GM03348 (cell line): ENCODE measurements at places on chromosomes 5 and 9.

DNA sequence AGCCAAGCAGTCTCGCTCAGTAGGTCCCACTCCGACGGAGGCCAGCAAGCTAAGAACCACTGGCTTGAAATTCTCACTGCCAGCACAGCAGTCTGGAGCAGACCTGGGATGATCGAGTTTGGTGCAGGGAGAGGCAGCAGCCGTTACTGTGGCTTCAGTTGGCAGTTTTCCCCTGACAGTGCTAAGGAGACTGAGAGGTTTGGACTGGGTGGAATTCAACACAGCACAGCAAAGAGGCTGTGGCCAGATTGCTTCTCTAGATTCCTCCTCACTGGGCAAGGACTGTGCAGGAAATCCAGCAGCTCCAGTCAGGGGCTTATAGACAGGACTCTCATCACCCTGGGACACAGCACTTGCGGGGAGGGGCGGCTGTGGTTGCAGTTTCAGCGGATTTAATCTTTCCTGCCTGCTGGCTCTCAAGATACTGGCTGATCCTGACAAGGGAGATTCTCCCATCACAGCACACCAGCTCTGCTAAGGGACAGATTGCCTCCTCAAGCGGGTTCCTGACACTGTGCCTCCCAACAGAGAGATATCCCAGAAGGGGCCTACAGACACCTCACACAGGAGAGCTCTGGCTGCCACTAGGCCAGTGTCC, 122.1 kb downstream of the YIPF5 start:
- peak; percentile 52 for DNase-seq

DNA sequence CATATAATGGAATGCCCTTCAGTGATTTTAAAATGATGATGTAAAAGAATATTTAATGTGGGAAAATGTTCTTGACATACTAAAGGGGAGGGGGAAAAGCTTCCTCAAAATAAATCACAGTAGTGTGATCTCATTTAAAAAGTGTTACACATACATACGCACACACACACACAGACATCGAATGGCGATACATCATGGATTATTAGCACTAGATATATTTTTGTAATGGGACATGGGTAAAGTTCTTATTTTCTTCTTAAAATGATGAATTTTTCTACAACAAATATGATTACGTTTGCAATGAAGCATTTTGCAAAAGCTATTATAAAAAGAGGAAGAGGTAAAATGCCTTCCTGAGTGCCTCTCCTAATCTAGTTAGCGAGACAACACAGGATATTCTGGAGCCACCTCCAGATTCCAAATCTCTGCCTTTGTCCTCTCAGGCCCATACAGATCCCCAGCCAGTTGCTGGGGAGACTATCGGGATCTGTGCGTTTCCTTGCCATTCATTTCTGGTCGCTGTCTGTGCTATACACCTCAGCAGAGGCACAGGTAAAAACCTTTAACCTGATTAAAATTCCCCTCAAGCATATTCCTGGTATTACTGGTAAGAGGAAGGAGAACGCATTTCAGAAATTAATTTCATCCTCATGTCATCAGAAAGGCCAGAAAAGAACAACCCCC, 69.6 kb downstream of the SLC28A3 start:
- DNase-seq = no peak

DNA sequence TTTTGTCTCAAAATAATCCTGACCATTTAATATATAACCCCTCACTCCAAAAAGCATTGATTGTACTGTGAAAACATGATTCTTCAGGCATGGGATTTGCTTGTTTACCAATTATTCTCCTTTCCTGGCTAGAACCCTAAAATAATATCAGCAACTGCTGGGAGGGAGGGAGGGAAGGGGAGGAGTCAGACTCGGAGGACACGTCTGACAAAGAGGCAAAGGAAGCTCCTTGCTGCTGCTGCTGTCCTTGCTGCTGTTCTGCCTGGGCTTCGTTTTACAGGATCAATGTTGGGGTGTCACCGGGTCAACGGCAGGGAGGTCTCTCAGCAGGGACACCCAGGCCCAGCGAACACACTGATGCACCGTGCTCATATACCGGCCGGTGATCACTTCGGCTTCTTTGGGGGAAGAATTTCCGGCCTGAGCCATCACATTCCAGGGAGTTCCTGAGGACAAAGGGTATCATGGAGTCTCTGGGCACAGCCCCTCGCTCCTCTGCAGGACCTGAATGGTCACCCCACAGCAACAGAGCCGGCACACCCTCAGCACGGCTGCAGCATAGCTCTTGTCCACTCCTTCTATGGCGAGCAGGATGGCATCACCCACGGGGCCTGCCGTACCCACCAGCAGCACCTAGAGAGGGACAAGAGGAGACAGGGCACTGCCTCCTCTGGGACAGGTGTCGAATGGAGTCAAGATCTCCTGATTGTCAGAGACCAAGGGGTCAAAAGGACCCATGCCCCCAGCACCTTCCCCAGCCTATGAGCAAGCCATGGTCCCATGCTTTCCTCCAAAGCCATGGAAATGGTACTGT, 27.9 kb downstream of the MED10 start:
- no peak for DNase-seq

DNA sequence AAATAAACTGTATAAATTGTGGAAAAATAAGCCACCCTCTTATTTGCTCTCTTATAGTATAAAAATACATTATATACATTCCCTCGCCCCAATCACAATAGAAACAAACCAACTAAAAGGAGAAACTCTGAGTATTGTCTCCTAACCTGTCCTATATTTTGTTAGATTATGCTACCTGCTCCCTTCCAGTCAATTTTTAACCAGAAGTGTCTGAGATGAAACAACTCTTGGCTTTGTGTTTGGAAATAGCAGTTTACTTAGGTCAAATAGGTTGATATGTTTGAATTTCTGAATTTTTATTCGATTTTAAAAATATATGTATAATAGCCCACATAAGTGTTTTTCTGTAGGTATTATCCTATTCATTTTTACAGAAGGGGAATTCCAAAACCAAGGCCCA, 475.0 kb upstream of the ZNF462 start:
- DNase-seq = no peak

DNA sequence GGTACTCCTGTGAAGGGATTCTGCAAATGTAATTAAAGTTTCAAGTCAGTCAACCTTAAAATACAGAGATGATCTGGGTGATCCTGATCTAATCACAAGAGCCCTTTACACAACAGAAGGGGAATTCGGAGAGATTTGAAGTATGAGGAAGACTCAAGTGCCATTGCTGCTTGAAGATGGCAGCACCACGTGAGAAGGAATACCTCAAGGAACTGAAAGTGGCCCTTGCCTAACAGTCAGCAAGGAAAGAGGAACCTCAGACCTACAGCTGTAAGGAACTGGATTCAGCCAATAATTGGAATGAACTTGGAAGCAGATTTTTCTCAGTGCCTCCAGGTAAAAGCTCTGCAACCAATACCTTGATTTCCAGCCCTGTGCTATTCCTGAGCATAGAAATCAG, 87.4 kb downstream of the THBS4 start:
- DNase-seq = no peak

GRCh38 chr9:89550346-89550927, 52.5 kb upstream of the SEMA4D start:
- DNase-seq = no peak

- peak; percentile 58 for DNase-seq
Observed at GRCh38 chr9:36102742-36103495, 33.6 kb upstream of the GLIPR2 start.

- DNase-seq = no peak
Observed at GRCh38 chr5:94744906-94745305, 126.4 kb downstream of the SLF1 start.

- no peak for DNase-seq
Observed at GRCh38 chr5:2764581-2764980, 13.1 kb upstream of the IRX2 start.

DNA sequence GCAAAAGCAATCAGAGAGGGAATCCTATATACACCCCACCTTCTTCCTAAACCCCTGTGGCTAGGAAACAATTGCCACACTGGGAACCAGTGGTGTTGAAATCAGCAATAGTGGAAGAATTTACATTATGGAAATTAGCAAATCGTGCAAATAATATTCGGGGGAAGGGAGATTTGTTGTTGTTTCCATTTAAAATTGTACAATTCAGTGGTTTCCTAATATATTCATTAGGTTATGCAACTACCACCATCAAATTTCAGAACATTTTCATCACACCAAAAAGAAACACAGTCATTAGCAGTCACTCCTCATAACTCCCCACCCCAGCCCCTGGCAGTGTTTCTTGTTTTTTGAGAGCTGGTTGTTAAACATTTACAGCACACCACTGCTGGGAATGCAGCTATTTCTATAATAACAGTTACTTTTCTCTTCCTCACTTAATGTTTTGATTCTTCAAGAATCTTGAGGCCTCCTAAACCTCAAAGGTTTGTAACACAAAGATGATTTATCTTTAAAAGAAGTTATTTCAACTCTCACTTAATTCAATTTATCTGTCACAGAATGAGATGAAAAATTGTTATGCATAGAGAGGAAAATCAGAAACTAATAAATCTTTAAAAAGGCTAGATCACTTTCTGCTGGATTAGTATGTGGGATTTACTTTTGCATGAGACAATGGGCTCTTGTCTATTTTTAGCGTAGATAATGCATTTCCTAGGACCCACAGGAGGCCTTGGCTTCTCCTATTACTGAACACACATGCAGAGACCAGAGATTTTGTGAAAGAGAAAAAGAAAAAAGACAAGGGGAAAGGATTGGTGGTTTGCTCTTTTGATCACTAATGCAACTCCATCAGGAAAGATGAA, 91.8 kb upstream of the DAPK1 start:
- DNase-seq = no peak

DNA sequence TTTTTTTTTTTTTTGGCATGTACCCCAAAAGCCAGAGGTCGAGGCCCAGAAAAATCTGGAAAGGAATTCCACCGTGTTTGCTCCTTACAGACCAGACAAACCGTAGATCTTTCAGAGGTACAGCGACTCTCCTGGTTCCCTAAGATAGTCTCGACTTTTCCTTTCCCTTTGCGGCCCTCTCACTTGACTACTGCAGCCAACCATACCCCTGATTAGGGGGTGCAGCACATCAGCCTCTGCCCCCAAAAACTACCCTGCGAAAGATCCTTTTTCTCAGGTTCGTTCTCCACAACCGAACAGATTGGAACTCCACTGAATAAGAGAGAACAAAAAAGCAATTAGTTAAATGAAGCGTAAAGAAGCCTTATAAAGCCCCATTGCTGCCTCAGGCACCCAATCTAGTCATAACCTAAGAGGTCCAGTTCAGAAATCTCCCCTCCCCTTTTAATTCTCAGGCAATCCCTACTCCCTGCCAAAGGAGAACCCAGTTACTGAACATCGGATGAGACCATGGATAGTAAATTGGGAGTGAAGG, 379 bp upstream of the TICAM2 start:
- DNase-seq = no peak

DNA sequence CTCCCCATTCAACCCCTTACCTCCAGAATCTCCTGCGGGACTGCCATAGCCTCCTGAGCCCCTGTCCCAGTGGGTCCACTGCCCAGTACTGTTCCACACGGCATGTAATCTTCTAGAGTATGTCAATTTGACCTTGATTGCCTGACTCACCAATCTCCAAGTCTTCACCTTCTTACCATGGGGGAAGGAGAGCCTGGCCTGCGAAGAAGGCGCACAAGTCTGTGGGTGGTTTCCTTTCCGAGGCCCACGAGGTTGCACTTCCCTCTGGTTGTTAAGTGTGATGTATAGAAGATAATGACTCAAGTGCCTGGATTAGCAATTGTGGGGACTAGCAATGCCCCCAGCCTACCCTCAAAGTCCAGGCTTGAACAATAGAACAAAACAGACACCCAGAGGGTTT, 8.1 kb upstream of the TENT4A start:
- DNase-seq = no peak

DNA sequence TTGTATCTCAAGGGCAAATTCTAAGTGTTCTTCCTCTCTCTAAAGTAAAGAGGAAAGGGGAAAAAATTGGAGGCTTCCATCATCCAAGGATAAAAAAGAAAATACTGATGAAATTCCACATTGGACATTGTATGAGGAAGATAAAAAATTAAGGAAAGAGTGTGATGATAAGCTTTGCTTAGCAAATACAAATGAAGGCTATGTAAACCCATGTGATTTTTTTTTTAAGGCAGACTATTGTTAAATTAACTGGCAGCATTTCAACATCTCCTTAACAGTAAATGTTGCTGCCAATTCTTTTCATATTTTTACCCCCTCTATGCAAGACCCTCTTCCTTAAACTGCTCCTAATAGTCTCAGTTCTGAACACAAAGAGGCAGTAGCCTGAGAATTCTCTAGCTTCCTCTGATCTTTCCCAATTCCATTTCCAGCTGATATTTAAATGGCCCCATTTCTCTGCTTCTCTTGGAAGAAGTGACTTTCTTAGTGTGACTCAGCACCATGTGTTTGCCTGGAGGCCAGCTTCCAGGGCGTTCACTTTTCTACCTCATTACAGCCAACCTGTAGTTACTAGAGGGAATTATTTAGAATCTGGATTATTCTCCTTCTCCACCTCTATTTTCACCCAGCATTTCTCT, 159.7 kb downstream of the TLE1 start:
- DNase-seq = peak; percentile 45

DNA sequence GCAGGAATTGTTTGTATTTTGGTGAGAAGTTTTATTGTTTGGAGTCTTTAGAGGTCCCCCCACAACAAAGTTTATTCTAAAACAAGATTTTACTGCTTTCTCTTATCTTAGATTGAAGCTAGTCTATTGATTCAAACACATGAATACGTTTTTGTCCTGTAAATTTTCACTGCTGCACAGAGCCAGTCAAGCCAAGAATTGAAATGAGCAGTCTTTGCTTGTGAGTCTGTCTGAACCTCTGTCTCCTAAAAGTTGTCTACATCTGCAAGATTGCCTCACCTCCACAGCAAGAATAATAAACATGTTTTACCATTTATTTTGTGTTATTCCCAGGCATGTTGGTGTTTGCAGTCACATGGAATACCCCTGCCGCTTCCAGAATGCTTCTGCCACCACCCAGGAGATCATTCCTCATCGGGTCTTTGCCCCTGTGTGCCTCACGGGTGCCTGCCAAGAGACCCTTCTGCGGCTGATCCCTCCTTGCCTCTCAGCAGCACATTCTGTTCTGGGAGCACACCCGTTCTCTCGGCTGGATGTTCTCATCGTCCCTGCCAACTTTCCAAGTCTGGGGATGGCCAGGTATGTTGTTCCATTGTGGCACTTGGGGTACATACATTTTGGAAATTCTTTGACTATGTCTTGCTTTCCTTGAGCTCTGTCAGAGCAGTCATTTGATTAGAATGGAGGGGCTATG, 74.1 kb downstream of the AOPEP start:
- peak; percentile 27 for DNase-seq

- DNase-seq = peak; percentile 73
Observed at GRCh38 chr5:172052450-172053236, 46.2 kb upstream of the FBXW11 start.

GRCh38 chr9:14530841-14531240, 162.4 kb downstream of the ZDHHC21 start:
- no peak for DNase-seq

DNA sequence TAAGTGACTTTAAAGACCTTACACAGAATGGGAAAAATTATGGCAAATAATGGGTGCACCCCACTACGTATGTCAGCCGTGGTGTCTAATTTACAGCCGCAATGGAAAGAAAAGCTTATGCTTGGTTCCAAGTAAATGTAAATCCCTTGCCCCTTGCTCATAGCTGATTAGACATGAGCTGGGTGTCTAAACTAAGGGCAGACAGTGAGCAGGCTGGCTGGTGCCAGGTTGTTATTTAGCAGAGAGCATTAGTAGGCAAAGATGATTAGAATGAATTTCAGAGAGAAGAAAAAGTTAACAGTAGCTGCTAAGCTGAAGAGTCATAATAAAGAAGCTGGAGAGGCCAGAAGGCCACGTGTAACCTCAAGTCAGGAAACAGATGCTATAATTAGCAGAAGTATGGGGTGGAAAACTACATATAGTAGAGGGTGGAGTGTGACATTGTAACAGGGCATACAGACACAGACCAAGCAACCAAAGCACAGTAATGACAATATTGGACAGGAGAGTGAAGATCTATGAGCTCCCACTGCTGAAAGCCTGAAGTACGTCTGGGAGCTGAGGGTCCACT, 257.7 kb downstream of the MCTP1 start:
- no peak for DNase-seq
